H9 (cell line): ENCODE measurements at places on chromosomes 7 and 10. TPM values are rescaled to one million over a fixed set of nuclear protein-coding genes. Genes with fewer than 3 reads are reported as not detected.
A peak's percentile ranks its signal among the peaks of the same experiment; 100 is the strongest.

The IMPDH1 gene
- total RNA-seq: 32.7 and 35.2 TPM in 2 replicates

The DNTT gene
- total RNA-seq: not detected in 2 replicates

The MALSU1 gene
- 78.3 and 83.4 TPM in 2 replicates for total RNA-seq

The ZNF467 gene
- 0.31 and 0.35 TPM in 2 replicates for total RNA-seq

The FAM180A gene
- total RNA-seq: not detected in 2 replicates

The CCL24 gene
- not detected in 2 replicates for total RNA-seq

The SFRP5 gene
- total RNA-seq: 1.7 and 1.8 TPM in 2 replicates

DNA sequence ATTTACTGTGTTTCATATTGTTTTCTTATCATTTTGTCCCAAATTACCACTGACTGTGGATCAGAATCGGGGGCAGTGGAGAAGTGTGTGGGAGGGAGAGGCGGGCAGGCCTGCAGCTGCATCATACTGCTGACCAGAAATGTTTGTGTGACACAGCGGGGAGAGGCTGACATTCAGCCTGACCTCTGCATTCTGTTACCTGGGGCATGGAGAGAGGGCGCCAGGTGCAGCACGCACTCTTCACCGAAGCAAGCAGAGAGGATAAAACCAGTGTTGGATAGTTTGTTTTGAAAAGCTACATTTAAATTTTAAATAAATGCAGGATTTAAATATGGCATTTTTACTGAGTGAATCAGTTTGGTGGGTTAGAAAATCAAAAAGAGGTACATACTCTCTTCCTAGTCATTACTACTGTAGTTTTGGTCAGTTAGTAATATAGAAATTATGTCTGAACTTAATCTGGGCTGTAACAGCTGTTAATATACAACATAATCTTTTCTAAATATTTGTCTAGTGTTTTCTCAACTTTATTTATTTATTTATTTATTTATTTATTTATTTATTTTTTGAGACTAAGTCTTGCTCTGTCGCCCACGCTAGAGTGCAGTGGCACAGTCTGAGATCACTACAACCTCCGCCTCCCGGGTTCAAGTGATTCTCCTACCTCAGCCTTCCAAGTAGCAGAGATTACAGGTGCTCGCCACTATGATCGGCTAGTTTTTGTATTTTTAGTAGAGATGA is 8.8 kb upstream of the STMP1 start:
- peaks cover 10% of the 10 kb centered on the region for H3K36me3 ChIP-seq
- H3K4me1 ChIP-seq: no peaks in the 10 kb centered on the region
- no peak for DNase-seq
- no peaks in the 10 kb centered on the region for H3K27me3 ChIP-seq
- no peak overlapping the region for H3K27ac ChIP-seq

DNA sequence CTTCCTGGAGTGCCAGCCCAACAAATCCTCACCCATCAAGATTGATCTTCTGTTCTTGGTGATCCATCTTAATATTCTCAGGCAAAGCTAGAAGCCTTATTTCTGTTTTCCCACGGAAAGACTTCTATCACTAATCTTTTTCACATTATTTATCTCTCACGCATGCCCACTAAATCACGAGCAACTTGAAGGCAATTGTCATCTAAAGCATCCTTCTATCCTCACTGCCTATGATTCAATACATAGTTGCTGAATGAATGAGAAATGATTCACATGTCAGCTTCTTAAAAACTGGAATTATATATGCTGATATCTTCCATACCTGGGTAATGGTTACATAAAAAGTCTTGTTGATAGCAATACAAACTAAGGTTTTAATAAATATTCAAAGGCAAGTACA is 12.6 kb upstream of the COL1A2 start:
- DNase-seq: no peak
- H3K4me3 ChIP-seq: no peak overlapping the region
- no peaks in the 10 kb centered on the region for H3K27me3 ChIP-seq

DNA sequence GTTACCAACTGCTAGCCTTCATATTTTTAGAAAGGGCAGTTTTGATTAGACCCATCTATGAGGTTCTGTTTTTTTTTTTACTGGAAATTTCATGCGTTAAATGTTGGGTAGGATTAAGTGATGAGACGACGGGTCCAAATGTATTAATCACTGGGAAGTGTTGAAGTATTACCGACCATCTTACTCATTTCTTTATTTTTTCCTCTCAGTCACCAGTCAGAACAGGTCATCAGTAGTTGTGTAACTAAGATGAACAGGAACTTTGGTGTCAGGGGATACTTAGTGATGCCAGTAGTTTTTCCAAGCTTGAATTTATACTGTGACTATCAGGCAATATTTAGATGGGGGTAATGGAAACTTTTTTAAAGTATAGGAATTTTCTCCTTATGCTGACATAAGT is 14.2 kb downstream of the TFAM start:
- H3K27ac ChIP-seq: no peak overlapping the region
- H3K36me3 ChIP-seq: peaks cover 29% of the 10 kb centered on the region
- no peaks in the 10 kb centered on the region for H3K27me3 ChIP-seq
- no peak overlapping the region for H3K4me3 ChIP-seq
- H3K4me1 ChIP-seq: no peaks in the 10 kb centered on the region

- H3K36me3 ChIP-seq: no peaks in the 10 kb centered on the region
- H3K4me1 ChIP-seq: peaks cover under 1% of the 10 kb centered on the region; the same call in 1 of the 2 replicates
- no peak overlapping the region for H3K27ac ChIP-seq
- H3K27me3 ChIP-seq: no peaks in the 10 kb centered on the region
Observed at GRCh38 chr7:18846765-18847215, 270.6 kb downstream of the TWIST1 start.

- peaks cover 8% of the 10 kb centered on the region; the same call in 1 of the 2 replicates for H3K4me1 ChIP-seq
- H3K27ac ChIP-seq: no peak overlapping the region
- H3K4me3 ChIP-seq: no peak overlapping the region
- DNase-seq: no peak
- H3K27me3 ChIP-seq: no peaks in the 10 kb centered on the region
Observed at GRCh38 chr10:30701451-30702173, 72.1 kb upstream of the LYZL2 start.

- H3K27ac ChIP-seq: peak overlapping the region; percentile 74
- no peaks in the 10 kb centered on the region for H3K27me3 ChIP-seq
- no peak for DNase-seq
- no peaks in the 10 kb centered on the region for H3K4me1 ChIP-seq
- H3K36me3 ChIP-seq: peaks cover 41% of the 10 kb centered on the region
Observed at GRCh38 chr10:97426776-97427570, 982 bp downstream of the PGAM1 start.

- H3K4me3 ChIP-seq: no peak overlapping the region
- H3K36me3 ChIP-seq: peaks cover 5% of the 10 kb centered on the region
- DNase-seq: no peak
- no peaks in the 10 kb centered on the region for H3K27me3 ChIP-seq
Observed at GRCh38 chr10:4812046-4812445, 14.0 kb upstream of the AKR1E2 start.

DNA sequence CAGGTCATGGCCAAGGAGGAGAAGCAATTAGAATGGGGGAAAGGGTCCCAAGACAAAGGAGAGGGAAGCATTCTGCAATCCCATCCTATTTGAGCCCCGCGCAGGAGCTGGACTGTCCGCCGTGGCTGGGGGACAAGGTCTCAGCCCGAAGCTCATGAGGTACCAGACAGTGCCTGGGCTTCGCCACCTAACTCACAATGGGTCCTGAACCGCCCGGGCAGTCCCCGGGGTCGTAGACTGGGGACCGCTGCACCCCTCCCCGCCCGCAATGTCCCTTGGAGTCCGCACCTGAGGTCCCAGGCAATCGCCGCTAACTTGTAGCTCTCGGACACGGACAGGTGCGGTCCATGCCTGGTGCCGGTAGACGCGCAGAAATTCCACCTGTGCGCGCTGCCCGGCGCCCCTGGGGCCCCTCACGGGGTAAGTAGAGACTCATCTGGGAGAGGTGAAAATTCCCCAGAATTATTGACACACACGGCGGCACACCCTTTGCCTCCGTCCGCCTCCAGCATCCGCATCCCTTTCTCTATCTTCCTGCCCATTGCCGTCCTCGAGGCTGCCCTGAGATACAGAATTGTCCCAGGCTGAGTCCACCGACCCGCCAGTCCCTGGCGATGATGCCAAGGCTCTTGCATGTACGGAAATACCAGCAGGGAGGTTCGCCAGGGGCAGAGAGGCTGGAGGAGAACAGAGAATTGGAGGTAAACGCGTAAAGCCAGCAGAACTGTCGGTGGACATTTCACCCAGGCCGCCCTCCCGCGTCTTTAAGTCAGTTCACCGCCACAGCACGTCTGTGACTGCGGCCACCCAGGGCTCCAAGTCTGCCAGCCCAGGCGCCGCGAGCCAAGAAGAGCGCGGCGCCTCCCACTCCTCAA is 1.8 kb downstream of the CHRM2 start:
- peak overlapping the region; percentile 85 for H3K4me3 ChIP-seq
- H3K36me3 ChIP-seq: no peaks in the 10 kb centered on the region
- H3K4me1 ChIP-seq: no peaks in the 10 kb centered on the region
- peak; percentile 37 for DNase-seq
- no peak overlapping the region for H3K27ac ChIP-seq

DNA sequence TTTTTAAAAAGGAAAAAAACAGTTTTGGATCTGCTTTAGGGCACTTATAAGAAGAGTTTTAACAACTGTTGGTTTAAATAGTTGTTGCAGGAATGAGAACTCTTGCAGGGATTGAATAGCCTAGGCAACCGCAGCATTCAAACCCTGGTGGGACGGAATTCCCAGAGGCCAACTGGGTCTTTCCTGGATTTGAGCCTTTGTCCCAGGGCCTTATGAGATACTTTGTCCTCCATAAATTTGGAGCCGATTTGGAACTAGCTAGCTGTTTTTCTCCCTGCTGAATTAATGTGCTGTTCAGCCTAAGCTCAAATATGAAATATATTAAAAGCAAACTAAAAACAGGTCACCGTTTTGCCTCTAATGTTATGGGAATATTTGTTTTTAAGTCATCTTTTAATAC is 109.6 kb downstream of the LRMDA start:
- no peak for DNase-seq
- H3K36me3 ChIP-seq: no peaks in the 10 kb centered on the region
- H3K27me3 ChIP-seq: no peaks in the 10 kb centered on the region
- no peak overlapping the region for H3K4me3 ChIP-seq
- H3K27ac ChIP-seq: no peak overlapping the region
- peaks cover 3% of the 10 kb centered on the region; the same call in 1 of the 2 replicates for H3K4me1 ChIP-seq

DNA sequence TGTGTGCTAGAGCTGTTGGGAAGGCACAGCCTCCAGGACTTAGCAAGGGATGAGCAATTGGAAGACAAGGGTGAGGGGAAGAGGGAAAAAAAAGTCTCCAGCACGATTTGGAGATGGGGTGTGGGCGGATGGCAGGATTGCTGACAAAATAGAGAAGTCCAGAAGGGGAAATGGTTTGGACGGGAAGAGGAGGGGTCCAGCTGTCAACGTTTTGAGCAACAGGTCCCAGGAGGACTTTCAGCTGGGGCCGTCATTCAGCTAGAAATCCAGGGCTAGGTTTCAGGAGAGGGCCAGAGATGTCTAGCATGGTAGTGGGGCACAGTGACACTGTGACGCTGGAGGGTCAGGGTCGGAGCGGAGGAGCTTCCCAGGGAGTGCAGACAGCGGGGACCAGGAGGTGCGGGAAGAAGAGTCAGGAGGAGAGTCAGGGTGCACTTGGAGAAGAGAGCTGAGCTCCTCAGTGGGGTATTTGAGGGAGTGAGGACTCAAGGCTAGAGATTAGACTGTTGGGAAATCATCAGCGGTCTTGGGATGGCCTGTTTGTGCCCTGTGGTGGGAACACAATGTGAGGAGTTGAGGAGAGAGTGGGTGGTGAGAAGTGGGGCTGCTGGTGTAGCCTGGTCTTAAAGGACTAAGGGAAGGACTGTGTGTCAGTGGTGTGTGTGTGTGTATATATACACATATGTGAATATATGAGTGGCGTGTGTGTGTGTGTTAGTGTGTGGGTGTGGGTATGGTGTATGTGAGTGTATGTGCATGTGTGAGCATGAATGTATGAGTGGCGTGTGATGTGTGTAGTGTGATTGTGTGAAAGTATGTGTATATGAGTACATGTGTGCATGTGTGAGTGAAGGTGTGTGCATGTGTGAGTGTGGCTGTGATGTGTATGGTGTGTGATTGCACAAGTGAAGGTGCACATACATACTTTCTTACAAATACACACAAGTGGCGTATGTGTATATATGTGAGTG is 3.8 kb downstream of the ZYX start:
- no peaks in the 10 kb centered on the region for H3K27me3 ChIP-seq
- no peak overlapping the region for H3K4me3 ChIP-seq
- DNase-seq: peak; percentile 31
- no peak overlapping the region for H3K27ac ChIP-seq
- peaks cover 5% of the 10 kb centered on the region; the same call in 1 of the 2 replicates for H3K4me1 ChIP-seq

DNA sequence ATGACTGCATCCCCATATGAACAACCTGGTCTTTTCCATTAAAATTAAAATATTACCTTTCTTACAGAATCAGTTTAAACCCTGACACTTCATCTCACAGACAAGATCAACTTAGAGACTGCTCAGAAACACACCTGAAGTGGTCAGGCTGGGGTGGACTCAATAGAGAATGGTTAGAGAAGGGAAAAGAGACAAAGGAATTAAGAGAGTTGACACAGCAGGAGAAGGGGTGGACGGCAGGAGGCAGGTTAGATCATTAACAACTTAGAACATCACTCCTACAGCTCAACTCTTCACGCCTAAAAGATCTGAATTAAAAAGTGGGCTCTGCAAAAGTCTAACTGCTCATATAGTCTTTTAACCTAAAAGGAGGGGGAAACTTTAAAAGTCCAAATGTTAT is 157.7 kb upstream of the COL1A2 start:
- no peak for DNase-seq
- H3K4me3 ChIP-seq: no peak overlapping the region
- H3K27me3 ChIP-seq: peaks cover 32% of the 10 kb centered on the region; the same call in 1 of the 2 replicates
- no peaks in the 10 kb centered on the region for H3K4me1 ChIP-seq

GRCh38 chr10:59098387-59098786 is 78.1 kb upstream of the PHYHIPL start:
- H3K36me3 ChIP-seq: no peaks in the 10 kb centered on the region
- no peaks in the 10 kb centered on the region for H3K27me3 ChIP-seq
- H3K27ac ChIP-seq: no peak overlapping the region
- DNase-seq: no peak
- no peak overlapping the region for H3K4me3 ChIP-seq

DNA sequence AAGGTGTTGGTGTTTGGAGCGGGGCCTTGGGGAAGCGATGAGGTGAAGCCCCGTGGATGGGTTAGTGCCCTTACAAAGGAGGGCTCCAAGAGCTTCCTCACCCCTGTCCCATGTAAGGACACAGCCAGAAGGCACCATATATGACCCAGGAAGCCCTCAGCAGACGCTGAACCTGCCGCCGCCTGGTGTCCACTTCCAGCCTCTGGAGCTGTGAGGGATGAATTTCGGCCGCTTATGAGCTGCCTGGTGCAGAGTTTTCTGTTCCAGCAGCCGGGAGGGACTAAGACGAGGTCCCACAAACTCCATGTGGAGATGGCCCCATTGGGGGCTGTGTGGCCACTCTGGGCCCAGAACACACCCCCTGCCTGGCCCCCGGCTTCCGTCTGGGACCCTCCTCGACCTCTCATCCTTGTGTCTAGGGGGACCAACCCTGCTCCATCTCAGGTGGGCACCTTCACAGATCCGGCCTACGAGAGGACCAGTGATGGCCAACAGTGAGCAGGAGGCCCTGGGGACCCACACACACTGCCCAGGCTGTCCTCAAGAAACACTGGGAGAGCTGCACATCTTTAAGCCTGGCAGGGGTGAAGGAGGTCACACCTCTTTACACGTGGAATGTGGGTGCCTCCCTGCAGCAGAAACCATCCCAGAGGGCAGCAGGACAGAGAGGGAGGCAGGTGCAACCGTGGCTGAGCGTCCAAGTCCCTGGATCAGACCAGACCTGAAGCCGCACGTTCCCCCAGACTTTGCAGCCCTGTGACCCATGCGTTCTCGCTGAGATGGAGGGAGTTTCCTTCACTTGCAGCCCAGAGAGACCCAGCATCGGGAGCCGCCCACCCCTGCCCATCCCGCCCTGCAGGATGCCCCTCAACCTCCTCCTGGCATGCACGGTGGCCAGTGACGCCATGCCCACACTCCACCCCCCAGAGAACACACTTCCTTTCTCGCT is 96.1 kb downstream of the PDGFA start:
- no peak for DNase-seq
- no peaks in the 10 kb centered on the region for H3K27me3 ChIP-seq
- H3K4me1 ChIP-seq: no peaks in the 10 kb centered on the region
- H3K36me3 ChIP-seq: no peaks in the 10 kb centered on the region
